Activated naive CD4-positive, alpha-beta T cell treated with anti-CD3 and anti-CD28 coated beads, Interleukin-2, amount 50 U/mL, for 72 hours (primary cell): ENCODE measurements at places on chromosomes 2 and 18.

- no peak for DNase-seq
Measured at GRCh38 chr2:127697482-127698180, 3.7 kb upstream of the SFT2D3 start.

DNA sequence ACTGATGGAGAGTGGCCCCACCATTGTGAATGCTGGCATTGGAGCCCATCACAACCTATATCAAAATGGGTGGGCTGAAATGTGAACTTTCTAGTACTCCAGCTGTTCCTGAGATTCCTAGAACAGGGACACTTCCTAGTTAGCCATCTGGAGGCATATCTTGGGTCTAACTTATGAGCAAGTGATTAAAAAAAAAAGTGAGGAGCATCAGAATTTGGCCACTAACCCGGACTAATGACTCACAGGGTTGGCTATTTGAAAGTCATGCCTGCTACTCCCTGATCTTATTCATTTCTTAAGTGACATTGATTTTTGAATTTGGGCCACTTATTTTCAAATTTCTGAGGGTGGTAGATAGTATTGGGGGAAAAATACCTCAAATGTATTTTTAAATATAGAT lies 216.6 kb downstream of the HRH4 start:
- no peak for DNase-seq

DNA sequence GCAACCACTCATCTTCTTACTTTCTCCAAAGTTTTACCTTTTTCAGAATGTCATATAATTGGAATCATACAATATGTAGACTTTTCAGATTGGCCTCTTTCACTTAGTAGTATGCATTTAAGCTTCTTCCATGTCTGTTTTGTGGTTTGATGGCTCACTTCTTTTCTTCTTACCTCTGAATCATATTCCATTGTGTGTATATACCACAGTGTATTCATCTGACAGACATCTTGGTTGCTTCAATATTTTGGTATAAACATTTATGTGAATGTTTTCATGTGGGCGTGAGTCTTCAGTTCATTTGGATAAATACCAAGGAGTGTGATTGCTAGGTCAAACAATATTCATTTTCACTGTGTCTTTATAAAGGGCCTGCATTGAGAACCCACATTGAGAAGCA lies 136.1 kb upstream of the NOSTRIN start:
- DNase-seq = no peak

DNA sequence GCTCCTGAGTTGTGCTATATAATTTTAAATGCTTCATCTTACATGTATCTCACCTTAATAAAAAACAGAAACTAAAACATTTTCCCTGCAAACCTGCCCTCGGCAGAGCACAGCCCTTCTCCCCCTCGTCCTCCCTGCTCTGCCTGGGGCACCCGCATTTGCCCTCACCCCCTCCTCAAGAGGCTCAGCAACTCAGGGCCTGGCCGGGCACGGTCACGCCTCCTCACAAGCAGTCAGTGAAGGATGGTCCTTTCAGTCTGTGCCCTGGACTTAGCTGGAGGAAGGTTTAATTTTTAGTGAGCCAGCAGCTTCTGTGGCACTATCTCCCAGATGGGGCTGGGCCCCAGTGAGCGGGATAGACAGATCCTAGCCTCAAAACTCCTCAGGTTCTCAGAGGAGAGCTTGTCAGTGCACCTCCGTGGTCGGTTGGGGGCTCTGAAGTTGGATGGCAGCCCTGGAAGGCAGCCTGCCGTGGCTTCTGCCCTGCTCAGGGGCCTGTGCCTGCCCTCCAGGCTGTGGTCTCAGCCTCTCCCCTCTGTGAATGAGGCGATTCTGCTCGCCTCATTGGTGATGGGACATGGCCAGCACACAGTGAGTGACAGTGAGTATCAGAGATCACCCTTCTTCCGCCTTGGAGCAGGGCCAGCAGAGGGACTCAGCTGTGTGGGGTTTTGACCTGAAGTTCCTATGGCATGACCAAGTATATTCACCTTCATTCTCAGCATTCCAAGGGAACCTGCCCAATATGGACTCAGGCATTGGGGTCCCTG lies 56.3 kb upstream of the AFF3 start:
- DNase-seq = no peak

- no peak for DNase-seq
Measured at GRCh38 chr18:21557607-21558253, 42.8 kb downstream of the ESCO1 start.

- DNase-seq = no peak
Measured at GRCh38 chr2:164642268-164642667, 21.0 kb upstream of the GRB14 start.

DNA sequence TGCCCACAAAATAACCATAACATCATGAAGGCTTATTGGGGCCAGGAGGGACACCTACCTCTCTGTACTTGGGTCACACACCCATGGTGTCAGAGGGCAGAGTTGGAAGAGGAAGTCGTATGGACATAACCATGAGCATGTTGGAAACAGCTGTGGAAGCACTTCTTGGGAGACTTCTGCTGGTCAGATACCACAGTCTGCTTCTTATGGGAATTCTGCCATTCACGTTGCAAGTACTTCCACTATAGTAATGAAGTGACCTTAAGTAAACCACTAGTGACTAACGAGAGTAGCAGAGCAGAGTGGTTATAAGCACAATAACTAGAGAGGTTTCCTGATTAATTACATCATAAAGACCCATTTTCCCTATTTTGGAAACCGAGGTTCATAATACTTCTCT lies 61.1 kb upstream of the TFPI start:
- DNase-seq = no peak

- DNase-seq = no peak
Measured at GRCh38 chr2:55109219-55109891, 59.1 kb upstream of the RTN4 start.

GRCh38 chr2:173982918-173983317 lies 17.7 kb upstream of the SP3 start:
- DNase-seq = no peak

DNA sequence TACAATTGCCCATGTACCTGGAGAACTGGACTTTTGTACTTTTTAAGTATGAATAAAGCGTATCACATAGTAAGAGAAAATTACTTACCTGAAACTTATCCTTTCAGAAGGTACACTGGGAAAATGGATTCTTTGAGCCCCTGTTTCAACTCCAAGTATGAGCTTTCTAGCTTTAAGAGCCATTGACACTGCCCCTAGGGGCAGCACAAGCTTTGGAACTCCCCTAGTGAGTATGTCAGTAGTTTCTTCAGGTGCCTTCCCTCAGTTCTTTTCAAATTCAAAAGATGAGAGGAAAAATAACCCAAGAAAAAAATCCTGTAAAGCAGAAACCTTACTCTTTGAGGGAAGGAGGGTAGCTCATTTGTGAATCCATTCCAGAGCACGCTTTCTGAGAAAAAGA lies 124.1 kb downstream of the MEMO1 start:
- DNase-seq = no peak

- DNase-seq = no peak
Measured at GRCh38 chr2:186709529-186710450, 15.9 kb downstream of the FAM171B start.

DNA sequence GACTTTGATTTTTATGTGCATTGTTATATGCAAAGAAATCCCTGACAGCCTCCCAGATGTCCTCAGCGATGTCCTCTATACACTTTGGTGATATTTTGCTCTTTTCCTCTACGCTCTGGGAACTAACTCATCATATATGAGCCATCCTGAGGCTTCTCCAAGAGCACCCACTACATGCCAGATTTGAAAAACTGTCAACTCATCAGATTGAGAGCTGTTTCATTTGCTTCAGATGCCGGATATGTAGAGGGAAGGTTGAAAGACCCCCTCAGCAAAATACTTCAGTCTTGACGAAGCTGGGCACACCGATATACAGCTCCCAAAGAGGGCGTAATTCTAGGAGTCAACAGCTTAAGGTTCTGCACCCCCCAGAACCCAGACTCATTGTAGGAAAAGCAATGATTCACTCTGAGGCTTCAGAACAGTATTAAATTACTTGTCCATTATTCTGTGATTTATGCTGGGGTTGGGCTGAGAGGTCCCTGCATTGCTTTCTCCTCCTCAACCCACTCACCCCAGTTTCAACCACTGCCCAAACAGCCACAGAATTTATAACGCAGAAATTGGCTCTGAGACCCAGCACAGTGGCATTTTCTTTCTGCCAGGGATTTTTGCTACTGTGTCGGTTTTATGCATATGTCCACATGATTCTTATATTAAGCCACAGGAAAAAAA lies 341.8 kb downstream of the ALK start:
- no peak for DNase-seq

DNA sequence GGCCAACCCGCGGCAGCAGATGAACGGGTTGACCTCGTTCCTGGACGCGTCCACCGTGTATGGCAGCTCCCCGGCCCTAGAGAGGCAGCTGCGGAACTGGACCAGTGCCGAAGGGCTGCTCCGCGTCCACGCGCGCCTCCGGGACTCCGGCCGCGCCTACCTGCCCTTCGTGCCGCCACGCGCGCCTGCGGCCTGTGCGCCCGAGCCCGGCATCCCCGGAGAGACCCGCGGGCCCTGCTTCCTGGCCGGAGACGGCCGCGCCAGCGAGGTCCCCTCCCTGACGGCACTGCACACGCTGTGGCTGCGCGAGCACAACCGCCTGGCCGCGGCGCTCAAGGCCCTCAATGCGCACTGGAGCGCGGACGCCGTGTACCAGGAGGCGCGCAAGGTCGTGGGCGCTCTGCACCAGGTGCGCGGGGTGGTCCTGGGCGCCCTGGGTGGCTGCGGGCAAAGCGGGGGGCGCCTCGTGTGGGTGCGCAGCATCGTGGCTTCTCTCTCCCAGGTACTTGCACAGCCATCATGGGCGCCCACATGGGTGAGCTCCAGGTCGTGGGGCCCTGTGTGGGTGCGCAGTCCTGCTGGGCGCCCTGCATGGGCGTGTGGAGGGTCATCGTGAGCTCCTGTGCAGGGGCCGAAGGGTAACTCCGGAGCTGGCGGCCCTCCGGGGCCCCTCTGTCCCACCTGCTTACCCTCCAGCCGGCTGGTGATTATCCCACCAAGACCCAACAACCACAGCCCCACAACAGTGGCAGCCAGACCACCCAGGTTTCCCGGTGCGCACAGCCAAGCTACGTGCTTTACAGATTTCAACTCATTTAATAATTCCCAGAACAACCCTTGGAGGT lies 64.2 kb downstream of the TPO start:
- no peak for DNase-seq

- DNase-seq = no peak
Measured at GRCh38 chr2:221402072-221402471, 170.0 kb downstream of the EPHA4 start.

GRCh38 chr2:29009711-29010677 lies 28.9 kb downstream of the TOGARAM2 start:
- DNase-seq = no peak

GRCh38 chr2:235263205-235264120 lies 230.4 kb upstream of the AGAP1 start:
- DNase-seq = no peak

DNA sequence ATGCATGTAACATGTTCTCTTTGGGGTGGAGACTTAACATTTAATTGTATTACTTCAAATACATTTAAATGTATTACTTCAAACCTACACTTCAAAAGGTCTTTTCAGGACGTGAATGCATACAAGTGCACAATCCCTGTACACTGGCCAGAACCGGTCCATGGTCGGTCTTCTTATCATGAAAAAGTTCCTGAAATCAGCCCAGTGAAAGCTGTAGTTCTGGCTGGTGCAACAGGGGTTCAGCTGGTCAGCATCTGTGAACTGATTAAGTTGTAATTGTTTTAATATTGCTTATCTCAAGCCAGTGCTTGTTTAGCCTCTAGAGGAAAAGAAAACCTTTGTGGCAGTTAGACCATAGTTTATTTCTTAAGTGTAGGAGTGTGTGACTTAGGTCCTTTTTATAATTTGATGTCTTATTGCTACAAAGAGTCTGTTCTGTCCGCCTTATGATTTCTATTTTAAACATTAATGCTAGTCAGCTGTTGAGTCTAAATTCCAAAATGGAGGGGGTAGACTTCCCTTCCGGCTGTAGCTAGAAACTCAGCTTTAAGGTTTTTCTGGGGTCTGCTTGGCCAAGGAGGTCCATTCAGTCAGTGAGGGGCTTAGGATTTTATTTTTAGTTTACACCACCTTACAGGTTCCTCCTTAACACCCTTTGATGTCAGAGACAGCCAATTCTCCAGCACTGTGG lies 768 bp upstream of the CYBRD1 start:
- DNase-seq = no peak

GRCh38 chr2:121043827-121044222 lies 241.2 kb downstream of the TFCP2L1 start:
- DNase-seq = no peak

GRCh38 chr2:148023861-148024260 lies 3.0 kb downstream of the MBD5 start:
- DNase-seq = no peak

GRCh38 chr18:60469387-60470100 lies 97.0 kb upstream of the MC4R start:
- DNase-seq = no peak
